ENCODE measurements at places on chromosomes 16 and 17.
A peak's percentile ranks its signal among the peaks of the same experiment; 100 is the strongest.

DNA sequence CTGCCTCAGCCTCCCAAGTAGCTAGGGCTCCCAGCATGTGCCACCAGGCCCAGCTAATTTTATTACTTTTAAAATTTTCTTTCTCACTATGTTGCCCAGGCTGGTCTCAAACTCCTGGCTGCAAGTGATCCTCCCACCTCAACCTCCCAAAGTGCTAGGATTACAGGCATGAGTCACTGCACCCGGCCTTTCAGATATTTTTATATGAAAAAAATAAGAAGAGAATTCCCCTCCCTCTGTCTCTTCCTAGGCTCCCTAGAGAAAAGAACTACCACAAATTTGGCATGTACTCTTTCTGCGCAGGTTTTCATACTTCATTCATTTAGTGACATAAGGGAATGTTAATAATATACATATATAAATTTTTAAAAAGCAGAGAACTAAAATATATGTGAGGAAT lies 21.7 kb upstream of the SMURF2 start:
- DNase-seq, result no peak

DNA sequence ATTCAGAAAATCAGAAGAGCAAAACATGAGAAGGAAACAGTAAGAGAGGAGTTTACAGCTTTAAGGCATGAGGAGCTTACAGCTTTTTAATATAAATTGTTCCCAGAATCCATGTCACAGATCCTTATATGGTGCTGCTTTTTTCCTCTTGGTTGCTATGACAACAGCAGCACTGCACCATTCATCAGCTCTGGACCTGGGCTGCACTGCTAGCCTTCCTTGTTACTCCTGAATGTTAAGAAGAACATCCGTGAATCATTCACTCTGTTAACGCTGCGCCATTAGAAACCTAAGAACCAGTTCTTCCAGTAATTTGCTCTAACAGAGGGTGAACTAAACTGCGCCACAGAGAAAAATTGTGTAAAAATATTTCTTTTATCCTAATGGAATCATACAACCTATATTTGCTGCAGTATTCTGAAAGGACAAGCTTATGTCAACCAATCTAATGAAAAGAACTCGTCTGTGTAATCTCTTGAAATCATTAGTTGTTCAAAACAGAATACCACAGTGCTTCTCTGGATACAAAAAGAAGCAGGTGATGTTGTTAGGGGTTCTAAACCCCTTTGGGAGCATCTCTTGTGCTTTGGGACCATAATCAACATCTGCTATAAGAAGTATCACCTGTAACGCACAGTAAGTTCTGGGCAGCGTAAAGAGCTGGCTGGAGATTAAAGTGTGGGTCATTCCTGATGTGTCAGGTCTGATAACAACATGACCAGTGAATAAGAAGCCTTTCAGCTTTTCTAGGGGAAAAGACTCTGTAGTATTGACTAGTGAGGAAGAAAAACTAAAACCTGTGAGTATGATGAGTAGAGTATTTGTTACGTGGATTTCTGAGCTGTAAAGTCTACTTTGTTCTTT lies 151.2 kb downstream of the TANC2 start:
- no peak for DNase-seq

DNA sequence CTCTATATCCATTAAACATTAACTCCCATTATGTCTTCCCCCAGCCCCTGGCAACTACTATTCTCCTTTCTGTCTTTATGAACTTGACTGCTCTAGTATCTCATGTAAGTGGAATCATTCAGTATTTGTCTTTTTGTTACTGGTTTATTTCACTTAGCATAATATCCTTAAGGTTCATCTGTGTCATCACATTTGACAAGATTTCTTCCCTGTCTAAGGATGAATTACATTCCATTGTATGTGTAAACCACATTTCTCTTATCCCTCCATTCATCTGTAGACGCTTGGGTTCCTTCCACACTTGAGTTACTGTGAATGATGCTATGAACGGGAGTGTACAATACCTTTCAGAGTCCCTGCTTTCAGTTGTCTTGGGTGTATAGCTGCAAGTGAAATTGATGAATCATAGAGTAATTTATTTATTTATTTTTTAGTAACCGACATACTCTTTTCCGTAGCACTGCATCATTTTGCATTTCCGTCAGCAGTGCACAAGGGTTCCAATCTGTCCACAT lies 399.7 kb upstream of the RBFOX1 start:
- no peak for DNase-seq

GRCh38 chr17:80770881-80771611 lies 220.6 kb upstream of the CHMP6 start:
- DNase-seq, result peak; percentile 53

GRCh38 chr17:65560628-65561451 lies 608 bp downstream of the AXIN2 start:
- peak; percentile 95 for DNase-seq

- no peak for DNase-seq
Observed at GRCh38 chr16:56477096-56477878, 25.9 kb downstream of the OGFOD1 start.

All from posterior vena cava (tissue), 2 donors.